GM23338 (cell line): ENCODE measurements at places on chromosomes 11 and 22.

GRCh38 chr11:93020248-93021046 lies 51.0 kb downstream of the MTNR1B start:
- no peak for DNase-seq

GRCh38 chr11:126805870-126806269 lies 194.7 kb downstream of the KIRREL3 start:
- no peak for DNase-seq

GRCh38 chr11:61278001-61278470 lies 17.1 kb downstream of the VWCE start:
- DNase-seq, result no peak

GRCh38 chr22:46390652-46391301 lies 55.3 kb downstream of the TRMU start:
- DNase-seq, result no peak

DNA sequence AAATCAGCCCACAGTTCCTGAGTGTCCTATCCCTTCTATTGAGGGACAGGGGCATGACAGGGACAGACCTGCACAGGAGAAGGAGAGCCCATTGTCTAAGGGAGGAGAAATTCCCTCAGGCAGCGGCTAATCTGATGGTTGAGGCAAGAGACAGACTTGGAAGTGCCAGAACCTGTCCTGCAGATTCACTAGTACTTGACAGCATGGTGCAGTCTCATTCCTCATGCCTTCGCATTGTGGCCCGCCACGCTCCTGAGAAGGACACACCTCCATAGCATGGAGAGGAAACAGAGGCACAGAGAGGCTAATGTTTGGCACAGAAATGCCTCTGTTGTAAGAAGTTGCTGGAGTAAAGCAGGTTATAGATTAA lies 3.2 kb downstream of the P2RY6 start:
- no peak for DNase-seq
